Ascending aorta (tissue), 2 donors: ENCODE measurements at places on chromosomes 16 and 17. TPM values are rescaled to one million over a fixed set of nuclear protein-coding genes. Genes with fewer than 3 reads are reported as not detected.

DNA sequence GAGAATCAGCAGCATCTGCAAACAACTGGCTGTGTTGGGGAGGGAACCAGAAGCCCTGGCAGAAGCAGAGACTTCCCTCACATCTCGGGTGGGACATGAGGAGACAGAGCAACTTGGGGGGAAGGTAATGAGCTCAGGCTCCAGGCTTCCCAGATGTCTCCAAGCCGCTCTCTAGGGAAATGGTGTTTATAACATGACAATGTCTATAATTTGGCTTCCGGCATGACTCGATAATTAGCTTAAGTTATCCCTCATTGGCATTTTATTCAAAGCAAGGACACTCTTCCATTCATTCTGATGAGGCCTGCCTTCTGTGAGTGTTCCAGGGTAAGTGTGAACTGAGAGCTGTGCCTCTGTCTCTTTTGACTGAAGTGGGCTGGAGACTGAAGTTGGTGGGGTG lies 14.7 kb upstream of the MLLT6 start:
- DNase-seq = no peak

- no peak for DNase-seq
Measured at GRCh38 chr16:81590714-81591544, 146.3 kb downstream of the CMIP start.

The ZDHHC7 gene
- total RNA-seq = 70.7 TPM

The TMEM88 gene
- total RNA-seq = 223 TPM

- no peak for DNase-seq
Measured at GRCh38 chr17:75404731-75405364, 630 bp downstream of the GRB2 start.

- DNase-seq = no peak
Measured at GRCh38 chr16:30054959-30055553, 10.5 kb upstream of the ALDOA start.

GRCh38 chr17:36001862-36002603 lies 680 bp upstream of the CCL15 start:
- DNase-seq = peak; percentile 38

DNA sequence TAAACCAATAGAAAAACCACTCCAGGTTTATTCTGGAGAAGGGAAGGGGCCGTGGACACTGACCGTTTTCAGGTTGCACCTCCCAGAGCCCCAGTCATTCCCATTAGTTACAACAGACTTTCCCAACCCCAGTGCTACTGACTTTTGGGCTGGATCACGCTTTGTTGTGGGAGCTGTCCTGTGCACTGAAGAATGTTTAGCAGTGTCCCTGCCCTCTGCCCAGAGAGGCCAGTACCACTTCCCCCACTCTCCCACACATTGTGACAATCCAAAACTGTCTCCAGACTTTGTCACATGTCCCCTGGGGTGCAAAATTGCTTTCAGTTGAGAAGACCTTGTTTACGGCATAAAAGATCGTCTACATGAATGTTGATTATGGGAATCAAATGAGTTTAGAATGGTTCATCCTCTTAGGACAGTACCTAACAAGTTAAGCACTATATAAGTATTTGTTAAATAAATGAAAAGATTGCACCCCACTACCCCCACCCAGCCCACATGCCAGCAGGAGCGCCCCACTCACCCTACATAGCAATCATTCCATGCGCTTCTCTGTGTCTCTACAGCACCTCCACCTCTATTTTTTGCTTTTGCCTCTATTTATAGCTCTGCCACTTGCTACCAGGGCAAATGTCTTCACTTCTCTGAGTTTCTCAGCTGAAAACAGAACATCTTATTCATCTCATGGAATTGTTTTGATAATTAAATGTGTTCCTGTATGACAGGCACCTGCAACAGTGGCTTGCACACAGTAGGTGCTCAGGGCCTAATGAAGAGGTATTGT lies 104.9 kb downstream of the AXIN2 start:
- no peak for DNase-seq

- DNase-seq = no peak
Measured at GRCh38 chr16:87351320-87351698, 32.3 kb downstream of the FBXO31 start.

The TK1 gene
- total RNA-seq = not detected

- no peak for DNase-seq
Measured at GRCh38 chr17:74176546-74177001, 26.9 kb upstream of the RPL38 start.

- peak; percentile 63 for DNase-seq
Measured at GRCh38 chr17:34378664-34379101, 15.7 kb upstream of the CCL1 start.

GRCh38 chr16:81080233-81080632 lies 3.2 kb upstream of the C16orf46 start:
- no peak for DNase-seq

DNA sequence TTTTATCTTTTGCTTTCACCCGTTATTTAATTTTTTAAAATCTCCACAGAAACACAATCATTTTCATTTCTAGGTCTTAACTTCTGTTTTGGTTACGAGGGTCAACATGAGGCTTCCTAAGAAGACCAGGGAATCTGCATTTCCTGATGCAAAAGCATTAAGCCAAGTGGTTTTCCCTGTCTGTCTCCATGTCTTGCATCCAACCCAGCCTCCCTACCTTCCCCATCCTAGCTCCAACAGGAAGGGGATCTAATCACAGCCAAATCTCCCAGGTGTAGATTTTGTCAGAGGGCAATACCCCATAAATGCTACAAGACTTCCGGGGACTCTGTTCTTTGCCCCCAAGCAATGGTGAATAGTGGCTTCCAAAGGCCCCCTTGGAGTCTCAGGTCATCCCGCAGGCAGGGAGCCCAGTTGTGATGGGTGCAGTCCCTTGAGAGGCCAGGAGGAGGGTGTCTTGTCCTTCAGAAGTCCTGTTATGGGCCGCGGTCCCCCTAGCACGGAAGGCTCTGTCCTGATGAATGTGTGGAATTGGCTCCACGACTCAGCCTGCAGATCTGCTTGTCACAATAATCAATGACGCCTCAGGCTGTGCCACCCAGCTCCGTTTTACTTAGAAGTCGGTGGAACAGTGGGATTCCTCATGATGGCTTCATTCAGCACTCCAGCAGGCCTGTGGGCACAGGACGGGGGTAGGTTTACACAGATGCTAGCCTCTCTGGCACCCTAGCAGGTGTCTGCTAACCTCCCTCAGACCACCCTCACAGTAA lies 141.1 kb downstream of the RGS9 start:
- DNase-seq = peak; percentile 63

- DNase-seq = no peak
Measured at GRCh38 chr16:59878479-59878878, 1144.4 kb upstream of the GOT2 start.

DNA sequence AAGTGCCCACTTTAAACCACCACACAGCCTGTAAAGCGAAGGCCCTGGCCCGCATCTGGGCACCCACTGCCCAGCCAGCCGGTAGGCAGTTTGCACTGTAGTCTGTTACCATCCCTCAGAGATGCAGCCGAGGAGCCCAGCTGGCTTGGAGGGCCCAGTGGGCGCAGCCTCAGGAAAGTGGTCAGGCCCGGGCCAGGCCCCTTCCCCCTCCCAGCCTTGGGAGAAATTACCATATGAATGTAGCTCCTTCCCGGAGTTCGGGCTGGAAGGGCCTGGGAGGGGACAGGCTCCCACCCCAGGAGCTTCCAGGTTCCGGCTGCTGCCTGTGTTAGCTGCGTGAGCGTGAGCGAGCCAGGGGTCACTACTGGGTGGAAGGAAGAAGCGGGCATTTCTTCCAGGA lies 325.4 kb downstream of the SEC14L1 start:
- no peak for DNase-seq

DNA sequence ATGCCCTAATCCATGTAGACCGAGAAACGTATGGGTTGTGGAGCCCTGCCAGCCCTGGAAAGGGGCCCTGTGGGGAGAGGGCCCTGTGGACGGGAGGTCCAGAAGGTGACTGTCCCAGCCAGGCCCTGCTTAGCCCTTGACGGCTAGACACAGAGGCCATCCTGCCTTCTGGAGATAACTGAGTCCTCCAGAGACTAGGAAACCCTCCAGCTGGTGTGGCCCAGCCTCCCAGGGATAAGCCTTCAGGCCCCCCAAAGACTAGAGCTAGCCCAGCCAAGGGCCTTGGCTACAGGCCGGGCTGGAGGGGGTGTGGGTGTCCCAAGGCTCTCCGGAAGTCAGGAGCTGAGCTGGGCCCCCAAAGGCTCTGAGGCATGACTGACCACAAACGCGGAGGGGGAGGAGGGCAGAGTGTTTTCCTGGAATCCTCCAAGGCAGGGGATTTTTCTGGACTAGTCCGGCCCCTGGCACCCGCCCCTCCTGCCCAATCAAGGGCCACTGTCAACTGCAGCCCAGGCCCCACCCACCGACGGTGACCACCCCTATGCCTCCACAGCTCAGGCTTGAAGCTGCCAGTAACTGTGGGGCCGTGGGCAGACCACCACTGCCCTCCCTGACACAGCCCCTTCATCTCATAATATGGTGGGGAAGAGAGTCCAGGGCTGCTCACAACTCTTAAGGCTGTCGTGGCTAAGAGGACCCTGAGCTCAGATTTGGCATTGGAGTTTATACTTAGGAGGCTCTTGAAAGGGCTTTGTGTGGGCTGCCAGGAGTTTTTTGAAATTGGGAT lies 885 bp upstream of the VASN start:
- peak; percentile 96 for DNase-seq

The KRT31 gene
- total RNA-seq = not detected

DNA sequence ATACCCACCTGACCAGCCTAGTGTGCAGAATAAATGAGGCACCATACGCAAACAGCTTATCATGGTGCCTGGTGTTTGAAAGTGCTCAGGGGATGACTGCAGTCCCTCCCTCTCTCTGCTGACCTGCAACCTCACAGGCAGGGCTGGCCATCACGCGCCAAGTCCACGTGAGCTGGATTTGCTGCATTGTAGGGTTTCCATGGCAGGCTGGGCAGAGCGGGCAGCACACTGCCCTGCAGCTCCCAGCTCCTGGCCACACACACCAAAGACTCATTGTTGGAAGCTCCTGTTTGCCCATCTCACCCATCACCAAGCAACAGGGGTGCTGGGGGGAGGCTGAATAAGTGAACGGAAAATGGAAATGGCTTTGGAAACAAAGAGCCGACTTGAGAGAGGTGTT lies 81.8 kb downstream of the IRX3 start:
- DNase-seq = no peak

- DNase-seq = peak; percentile 85
Measured at GRCh38 chr17:49851387-49852291, 3.8 kb upstream of the TAC4 start.

DNA sequence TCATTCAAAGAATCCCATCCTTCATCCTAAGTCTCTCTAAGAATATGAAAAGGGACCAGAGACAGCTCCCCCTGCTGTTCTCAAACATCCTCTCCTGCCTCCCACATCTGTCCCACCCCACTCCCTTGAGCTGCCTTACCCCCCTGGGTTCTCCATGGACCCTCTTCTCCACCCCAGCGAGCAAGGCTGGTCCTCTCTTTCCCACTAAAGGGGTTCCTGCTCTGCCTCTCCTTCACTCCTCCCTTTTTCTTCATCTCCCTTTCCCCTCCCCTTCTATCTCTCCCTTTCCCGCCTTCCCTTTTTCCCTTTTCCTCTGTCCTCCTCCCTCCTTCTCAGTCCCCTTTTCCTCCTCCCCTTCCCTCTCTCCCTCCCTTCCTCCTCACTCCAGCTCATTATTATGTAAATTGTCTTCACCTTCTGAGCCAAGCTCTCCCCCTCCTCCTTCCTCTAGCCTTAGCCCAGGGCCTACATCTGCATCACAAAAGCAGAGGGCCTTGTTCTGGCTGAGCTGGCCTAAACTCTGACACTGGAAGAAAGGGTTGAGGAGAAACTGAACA lies 90.0 kb downstream of the GNAO1 start:
- no peak for DNase-seq

DNA sequence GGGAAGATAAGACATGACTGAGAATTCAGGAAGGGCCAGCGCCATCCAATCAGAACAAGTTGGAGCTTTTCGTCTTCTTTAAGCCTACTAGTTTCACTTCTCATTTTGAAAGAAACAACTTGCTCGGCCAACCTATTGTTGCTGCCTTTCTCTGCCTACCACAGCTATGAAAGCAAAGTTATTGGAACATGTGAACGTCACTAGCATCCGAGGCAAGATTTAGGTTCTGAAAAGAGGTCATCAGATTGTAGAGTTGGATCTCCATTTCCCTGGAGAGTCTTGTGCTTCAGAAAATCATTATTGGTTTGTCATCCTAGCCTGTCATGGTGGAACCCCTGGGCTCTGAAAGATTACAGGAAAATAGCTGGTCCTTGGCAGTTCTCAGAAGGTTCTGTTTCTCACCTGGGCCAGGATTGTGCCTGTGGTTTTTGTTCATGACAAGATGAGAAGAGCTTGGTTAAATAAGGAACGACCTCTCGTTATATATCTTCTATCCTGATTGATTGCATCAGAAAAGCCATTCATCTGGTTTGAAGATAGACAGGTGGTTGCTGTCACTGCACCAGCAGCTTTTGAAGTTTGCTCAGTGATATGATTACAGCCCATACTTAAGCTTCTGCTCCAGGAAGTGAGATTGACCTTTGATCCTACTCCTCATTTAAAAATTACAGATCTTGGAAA lies 25.3 kb downstream of the CDH13 start:
- DNase-seq = no peak

The KRT33A gene
- not detected for total RNA-seq

GRCh38 chr17:15298176-15298575 lies 33.0 kb upstream of the PMP22 start:
- no peak for DNase-seq

The TPSG1 gene
- not detected for total RNA-seq

DNA sequence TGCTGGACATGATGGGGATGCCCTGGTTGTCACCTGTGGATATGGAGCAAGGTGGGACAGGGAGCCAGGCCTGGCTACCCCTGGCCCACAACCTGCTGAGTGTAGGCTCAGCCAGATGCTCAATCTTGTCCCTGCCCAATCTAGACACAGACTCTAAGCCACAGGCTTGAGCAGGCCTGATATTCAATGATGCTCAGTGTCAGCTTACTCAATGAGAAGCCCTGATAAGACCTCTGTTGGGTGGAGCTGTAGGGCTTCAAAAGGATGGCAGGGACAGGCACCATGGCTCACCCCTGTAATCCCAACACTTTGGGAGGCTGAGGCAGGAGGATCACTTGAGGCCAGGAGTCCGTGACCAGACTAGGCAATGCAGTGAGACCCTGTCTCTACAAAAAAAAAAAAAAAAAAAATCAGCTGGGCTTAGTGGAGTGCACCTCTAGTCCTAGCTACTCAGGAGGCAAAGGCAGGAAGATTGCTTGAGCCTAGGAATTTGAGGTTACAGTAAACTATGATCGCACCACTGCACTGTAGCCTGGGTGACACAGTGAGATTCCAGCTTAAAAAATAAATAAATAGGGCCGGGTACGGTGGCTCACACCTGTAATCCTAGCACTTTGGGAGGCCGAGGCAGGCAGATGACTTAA lies 3.4 kb downstream of the LCAT start:
- no peak for DNase-seq

- no peak for DNase-seq
Measured at GRCh38 chr17:72357764-72358365, 237.0 kb downstream of the SOX9 start.
